Activated CD4-positive, alpha-beta T cell treated with anti-CD3 and anti-CD28 coated beads, Interleukin-2, amount 50 U/mL, for 48 hours (primary cell): ENCODE measurements at places on chromosomes 11 and 22.
A peak's percentile ranks its signal among the peaks of the same experiment; 100 is the strongest.

- DNase-seq: no peak
Measured at GRCh38 chr11:93969925-93970922, 50.9 kb upstream of the HEPHL1 start.

DNA sequence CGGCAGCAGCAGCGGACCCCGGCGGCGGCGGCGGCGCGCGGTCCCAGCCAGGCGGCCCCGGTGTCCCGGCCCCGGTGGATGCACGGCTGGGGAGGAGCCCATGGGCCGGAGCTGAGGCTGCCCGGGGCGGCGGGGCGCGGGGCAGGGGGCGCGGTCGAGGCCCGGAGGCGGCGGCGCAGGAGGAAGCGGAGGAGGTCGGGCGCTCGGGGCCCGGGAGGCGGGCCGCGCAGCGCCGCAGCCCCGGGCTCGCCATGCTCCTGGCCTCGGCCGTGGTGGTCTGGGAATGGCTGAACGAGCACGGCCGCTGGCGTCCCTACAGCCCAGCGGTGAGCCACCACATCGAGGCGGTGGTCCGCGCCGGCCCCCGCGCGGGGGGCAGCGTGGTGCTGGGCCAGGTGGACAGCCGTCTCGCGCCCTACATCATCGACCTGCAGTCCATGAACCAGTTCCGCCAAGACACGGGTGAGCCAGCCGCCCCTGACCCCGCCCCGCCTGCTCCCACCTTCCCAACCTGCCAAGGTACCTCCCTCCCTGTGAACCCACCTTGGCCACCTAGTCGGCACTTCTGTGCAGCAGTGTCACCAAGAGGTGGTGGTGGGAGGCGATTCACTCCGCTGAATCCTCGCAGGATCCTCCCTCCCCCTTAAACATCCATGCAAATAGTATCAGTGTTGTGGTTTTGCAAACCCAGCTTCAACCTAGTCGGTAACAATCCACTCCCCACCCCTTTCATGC lies 580 bp downstream of the DTX4 start:
- peak; percentile 21 for DNase-seq

- peak; percentile 80 for DNase-seq
Measured at GRCh38 chr22:41532908-41533825, 11.1 kb downstream of the POLR3H start.

- no peak for DNase-seq
Measured at GRCh38 chr22:17774206-17774925, at the start of gene BID. Gene BID, minus strand, starts transcription at chr22:17774469. Its CDS starts 24,353 bp downstream, at chr22:17750116.

GRCh38 chr22:35502836-35503235 lies 37.8 kb upstream of the RASD2 start:
- no peak for DNase-seq

- no peak for DNase-seq
Measured at GRCh38 chr11:126663749-126664592, 308.5 kb downstream of the ST3GAL4 start.

DNA sequence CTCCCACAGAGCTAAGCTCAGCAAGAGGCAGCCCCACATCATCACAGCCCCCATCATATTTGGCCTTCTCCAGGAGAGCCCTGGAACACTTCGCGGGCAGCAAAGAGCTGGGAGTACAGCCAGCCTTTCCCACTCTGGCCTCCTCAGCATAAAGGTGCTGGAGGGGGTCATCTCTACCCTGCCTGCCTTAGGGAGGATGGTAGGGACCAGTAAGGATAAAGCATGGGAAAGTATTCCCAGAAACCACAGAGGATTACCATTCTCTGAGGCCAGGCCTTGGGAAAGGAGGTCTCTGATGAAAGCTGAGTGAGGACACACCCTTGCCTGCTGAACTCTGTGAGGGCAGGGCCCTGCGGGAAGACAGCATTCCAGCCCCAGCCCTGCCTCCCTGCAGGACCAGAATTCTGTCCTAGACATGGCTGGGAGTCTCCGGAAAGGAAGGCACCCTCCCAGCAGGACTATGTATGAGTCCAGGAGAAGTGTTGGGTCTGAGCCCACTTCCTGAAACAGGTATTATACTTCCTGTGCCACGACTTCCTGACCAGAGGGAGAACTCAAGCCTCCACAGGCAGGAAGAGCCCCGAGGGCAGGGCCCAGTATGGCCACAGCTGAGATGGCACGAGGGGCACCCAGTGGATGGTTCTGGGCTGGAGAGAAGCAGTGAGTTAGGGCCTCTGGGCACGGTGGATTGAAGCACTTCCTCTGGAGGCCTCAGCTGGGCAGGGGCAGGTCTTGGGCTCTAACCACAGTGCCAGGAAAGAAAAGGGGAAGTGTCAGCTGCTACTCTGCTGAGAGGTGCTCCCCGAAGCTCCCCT lies 12.9 kb upstream of the CASTOR1 start:
- no peak for DNase-seq

DNA sequence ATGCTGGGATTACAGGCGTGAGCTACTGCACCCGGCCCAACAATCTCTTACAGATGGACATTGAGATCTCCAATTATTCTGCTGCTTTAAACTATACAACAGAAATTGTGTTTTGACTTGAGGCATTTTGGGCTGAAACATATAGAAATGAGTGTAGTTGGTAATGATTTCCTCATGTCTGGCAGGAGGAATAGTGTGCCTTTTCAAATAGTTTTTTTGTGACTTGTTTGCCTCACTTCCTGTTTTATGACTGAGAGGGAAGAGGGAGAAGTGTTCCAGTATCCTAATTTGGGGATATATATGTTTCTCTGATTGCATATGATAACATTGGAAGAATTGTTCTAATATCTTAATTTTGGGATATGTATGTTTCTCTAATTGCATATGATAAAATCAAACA lies 40.2 kb downstream of the EP300 start:
- no peak for DNase-seq

DNA sequence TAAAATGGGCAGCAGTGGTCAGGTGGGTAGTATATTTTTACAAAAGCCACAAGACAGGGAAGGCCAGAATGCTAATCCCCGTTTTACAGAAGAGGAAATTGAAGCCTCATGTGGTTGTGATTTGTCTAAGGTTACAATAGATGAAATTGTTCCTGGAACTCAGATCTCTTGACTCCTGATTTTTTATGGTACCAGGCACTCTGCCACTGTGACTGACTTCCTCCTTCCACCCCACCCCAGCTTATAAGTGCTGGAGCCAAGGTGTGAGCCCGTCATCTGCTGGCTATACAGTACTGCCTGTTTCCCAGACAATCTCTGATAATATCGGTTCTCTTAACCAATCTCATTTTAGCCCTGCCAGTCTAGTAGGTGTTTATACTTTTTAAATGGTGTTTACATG lies 1.9 kb downstream of the SLC5A1 start:
- no peak for DNase-seq

GRCh38 chr11:14634813-14635212 lies 8.8 kb upstream of the PDE3B start:
- no peak for DNase-seq

GRCh38 chr11:67194096-67194495 lies 72.2 kb upstream of the GRK2 start:
- no peak for DNase-seq

DNA sequence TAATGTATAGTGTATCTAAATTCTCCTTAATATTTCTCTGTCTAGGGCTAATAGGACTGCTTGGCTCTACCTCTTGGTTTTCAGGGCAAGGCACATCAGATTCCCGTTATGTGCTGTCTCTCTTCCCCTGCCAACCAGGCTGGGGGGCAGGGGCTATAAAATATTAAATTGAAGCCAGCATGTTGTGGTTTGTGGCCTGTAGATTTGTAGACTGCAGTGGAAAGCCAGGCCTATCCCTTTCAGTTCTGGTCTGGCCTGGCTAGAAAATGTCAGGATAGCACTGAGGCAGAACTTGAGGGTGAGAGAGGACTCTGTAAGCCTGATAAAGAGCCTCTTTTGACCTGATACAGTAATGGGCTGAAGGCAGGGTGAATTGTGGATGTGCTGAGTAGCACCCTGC lies 14.4 kb upstream of the GRK2 start:
- no peak for DNase-seq

DNA sequence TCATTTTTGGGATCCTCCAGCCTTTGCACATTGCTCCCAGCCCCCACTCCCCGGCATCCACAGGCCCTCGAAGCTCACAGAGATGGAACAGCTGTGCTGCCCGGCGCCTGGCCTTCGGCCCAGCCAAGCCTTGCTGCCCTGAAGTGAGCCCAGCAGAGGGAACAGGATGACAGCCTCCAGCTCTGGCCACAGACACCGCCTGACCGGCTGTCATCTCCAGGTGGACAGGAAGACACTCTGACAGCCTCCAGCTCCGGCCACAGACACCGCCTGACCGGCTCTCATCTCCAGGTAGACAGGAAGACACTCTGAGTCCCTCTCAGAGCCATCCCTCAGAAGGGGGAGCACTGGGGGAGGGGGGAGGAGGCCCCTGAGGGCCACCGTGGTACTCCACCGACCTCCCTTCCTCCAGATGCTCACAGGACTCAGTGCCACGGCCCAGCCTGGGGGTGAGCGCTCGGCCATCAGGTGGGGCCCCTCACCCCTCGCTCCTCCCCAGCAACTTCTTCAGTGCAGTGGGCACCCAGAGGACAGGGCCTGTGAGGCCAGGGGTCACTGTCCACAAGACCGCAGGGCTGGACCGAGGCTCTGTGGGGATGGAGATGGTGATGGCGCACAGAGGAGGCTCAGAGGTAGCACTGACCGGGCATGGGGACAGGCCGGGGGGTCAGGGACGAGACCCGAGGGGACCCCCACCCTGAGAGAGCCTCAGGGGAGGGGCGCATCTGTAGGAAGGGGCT lies 58.6 kb downstream of the BRD1 start:
- DNase-seq: no peak

- no peak for DNase-seq
Measured at GRCh38 chr11:73866095-73866579, 10.5 kb downstream of the COA4 start.
